ENCODE measurements at places on chromosomes 11 and 22. TPM values are rescaled to one million over a fixed set of nuclear protein-coding genes. Genes with fewer than 3 reads are reported as not detected.

The DCDC1 gene
- total RNA-seq, result 23.7 TPM

The GGTLC2 gene
- 2.8 TPM for total RNA-seq

DNA sequence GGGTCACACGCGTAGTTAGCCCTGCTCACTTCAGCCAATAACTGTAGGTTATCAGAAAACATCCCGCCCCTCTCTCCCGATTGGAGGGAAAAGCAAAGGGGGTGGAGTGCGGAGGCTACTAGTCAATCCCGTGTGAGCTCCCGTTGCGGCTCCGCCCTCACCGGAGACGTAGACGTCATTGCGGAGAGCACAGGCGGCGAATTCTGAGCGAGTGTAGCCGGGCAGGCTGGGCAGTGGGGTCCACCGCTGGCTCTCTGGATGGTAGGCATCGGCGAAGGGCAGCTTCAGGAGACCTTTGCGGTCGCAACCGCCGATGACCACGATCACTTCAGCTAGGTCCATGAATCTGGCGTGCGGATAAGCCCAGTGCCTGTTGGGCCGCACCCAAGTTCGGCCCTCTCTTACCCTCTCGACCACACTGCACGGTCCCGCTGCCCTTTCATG lies 4.7 kb downstream of the KLHL35 start:
- peak; percentile 94 for DNase-seq

DNA sequence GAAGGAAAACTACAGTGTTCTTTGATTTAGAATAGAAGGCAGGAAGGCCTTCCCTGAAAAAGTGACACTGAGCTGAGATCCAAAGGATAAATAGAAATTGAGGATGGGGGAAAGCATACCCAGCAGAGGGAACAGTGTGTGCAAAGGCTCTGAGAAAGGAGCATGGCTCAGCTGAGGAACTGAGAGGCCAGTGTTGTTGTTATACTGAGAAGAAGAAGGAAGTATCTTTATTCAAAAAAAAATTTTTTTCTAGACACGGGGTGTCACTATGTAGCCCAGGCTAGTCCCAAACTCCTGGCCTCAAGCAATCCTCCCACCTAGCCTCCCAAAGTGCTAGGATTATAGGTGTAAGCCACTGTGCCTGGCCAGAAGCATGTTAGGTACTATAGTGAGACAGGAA lies 3.5 kb upstream of the PIK3C2A start:
- DNase-seq, result no peak

GRCh38 chr11:86940122-86940777 lies 14.9 kb downstream of the FZD4 start:
- DNase-seq, result peak; percentile 86

DNA sequence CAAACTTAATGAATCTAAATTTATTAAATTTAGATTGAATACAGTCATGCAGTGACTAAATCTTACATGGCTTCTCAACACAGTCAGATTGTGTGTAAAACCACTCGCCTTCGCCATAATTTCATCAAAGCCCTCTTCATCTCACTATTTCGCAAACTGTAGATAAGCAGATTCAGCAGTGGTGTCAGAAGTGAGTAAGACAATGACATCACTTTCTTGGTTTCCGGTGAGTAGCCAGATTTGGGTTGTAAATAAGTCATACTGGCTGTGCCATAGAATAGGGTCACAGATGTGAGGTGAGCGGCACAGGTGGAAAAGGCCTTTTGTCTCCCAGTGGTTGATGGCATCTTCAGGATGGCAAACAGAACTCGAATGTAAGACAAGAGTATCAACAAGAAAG lies 3.4 kb downstream of the OR10A6 start:
- no peak for DNase-seq

DNA sequence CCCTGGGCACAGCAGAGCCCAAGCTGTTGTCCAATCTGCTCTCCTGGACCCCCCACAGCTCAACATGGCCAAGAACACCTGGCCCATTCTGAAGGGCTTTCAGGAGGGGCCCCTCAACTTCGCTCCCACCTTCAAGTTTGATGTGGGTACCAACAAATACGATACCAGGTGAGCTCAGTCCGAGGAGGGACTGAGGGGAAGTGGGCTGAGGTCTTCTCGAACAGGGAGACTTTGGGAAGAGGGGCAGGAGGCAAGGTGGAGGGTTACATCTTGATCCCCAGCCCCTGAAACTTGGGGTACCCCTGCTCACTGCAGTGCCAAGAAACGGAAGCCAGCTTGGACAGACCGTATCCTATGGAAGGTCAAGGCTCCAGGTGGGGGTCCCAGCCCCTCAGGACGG lies 5.4 kb downstream of the INPP5J start:
- DNase-seq, result no peak

The NCF4 gene
- total RNA-seq, result 6.8 TPM

GRCh38 chr11:16690086-16690485 lies 48.4 kb upstream of the C11orf58 start:
- no peak for DNase-seq

DNA sequence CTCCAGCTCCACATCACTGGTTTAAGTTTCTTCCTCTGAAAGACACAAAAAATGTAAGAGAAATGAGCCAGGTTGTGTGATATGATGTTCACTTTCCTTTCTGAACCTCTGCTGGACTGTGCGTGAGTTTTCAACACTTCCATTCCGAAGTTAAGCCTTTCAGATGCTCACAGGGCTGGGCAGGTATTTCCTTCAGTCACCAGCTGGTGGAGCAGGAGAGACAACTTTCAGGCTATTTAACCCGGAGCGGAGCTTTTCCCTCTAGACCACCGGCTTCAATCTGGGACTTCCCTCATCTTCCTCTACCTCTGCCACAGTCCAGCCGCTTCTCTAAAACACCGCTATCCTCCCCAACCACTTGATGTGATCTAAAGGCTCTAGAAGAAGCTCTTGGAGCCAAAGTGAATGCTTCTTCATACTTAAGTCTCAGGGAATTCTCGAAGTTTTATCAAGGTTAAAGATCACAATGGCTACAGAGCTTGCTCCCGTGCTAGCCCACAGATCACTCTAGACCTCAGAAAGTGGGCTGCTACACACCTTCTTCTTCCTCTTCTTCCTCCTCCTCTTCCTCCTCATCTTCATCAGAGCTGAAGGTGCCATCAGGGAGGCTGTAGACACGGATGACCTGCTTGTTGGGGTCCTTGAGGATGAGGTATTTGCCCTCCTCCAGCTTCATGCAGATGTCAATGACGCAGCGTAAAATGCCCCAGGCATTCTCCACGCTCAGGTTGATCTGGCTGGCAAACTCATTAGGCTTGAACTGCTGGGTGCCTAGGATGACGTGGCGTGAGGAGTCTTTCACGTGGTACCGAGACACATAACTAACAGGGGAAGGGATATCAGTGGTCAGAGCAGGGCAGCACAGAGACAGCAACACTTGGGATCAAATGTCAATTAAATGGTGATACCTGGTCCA lies 4.4 kb upstream of the FOXRED2 start:
- DNase-seq, result peak; percentile 60

DNA sequence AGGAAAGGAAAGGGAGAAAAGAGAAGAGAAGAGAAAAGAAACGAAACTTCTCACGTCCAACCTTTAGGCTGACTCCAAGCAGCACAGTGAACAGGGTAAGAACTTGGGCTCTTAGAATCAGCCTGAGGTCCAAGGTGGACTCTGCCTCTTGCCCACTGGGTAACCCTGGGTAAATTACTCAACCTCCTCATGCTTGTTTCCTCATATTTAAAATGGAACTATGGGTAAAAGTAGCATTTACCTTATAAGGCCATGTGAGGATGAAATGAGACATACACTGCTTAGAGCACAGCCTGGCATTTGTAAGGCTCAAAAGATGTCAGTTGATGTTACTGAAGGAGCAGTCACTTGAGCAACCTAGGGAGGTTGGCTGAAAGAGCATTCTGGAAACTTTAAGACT lies 107.9 kb downstream of the C11orf58 start:
- no peak for DNase-seq

DNA sequence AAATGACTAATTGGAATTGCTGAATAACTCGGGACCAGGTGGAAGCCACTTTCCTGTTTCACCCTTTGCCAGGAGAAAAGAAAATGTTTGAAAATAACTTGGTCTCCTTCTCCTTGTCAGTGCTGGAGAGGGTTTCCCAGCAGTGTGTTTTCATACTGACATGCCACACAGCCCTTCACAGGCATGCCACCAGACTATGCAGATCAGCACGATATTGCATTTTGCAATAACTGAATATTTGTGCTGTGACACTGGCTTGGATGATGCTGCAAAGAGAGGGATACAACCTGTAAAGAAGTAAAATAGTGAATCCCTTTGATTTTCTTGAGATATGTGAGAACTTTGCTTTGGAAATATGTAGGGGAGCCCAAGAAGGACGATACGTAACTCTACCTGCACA lies 200.0 kb upstream of the NAV2 start:
- no peak for DNase-seq

The SAA1 gene
- total RNA-seq, result not detected

The SHANK2 gene
- 13.9 TPM for total RNA-seq

- DNase-seq, result no peak
Observed at GRCh38 chr22:35605851-35606481, 11.2 kb downstream of the MB start.

DNA sequence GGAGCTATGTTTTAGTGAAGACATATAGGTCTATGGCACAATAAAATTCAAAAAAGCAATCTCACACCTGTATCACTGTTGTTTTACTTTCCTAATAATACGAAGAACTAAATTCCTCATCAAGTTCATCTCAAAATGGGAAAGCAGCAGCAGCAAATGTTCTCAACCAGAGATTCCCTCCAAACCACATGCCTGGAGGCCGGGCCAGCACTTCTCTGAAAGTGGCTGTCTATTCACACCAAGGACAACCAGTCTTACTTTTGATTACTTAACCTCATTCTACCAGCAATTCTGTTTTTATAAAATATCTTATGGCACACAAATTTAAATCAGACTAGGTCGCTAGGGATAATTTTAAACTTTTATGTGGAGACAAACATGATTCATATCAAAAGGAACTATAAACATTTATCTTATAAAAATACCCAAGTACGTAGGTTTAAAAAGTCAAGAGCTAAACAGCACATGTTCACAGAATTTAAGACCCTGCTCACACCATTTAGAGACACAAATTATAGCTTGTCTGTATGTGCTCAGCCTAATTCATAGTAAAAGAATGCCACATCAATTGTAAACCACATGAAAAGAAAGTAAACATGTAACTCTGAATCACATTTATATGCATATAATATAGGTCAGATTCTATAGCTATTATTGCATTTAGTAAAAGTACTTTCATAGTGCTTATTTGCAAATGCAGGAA lies 46.1 kb downstream of the RRAS2 start:
- no peak for DNase-seq

- DNase-seq, result no peak
Observed at GRCh38 chr22:43262990-43263644, 76.2 kb upstream of the TTLL12 start.

GRCh38 chr22:42332089-42332488 lies 61.6 kb upstream of the TCF20 start:
- no peak for DNase-seq

DNA sequence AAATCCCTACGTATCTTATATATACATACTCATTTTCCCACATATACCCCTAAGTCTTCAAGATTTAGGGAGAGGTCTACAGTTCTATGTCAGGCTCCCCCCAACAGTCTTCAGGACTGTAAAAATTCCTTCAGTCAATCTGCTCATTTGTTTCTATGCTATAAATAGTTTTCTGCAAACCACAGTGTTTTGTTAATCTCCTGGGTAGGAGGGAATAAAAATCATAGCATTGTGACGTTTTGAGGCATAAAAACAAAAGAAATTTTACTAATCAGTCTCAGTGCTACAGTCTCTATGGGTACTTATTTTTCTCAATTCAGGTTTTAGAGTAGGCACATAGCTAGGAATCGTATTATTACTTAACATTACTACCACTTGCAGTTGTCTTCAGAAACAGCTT lies 552.8 kb upstream of the LRRC4C start:
- DNase-seq, result no peak

The PGA5 gene
- 0.43 TPM for total RNA-seq

DNA sequence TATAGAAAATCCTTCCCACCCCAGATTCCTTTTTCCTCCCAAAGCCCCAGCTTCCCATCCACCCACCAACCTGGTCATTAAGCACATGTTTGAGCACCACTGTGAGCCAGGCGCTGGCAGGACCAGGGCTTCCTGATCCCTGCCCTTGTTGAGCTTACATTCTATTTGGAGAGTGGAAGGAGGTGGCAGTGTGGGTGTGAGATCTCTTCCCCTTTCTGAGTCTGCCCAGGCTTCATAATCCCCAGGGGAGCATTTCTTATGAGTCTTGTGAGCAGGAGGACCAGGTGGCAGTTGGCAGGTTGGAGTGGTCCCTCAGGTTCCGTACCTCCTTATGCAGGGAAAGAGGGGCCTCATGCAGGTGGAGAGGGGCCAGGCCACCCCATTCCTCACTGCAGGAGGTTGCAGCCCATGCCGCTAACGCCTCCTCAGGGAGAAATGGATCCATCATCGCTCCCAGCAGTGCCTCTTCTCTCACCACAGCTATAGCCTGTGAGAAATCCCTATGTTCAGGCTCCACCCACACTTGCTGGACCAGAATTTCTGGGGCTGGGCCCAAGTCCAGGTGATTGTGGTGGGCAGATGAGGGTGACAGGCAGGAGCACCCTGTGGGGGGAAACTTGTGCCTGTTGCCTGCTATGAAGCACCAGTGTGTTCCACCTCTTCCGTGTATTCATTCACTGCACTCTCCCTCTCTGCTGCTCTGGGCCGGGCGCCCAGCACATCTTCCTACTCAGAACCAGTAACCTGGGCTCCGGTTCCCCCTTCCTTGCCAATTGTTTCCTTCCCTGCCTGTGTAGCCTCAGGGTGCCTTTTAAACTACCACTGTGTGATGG lies 23.5 kb downstream of the UBE2L3 start:
- no peak for DNase-seq

The CD151 gene
- total RNA-seq, result 108 TPM

DNA sequence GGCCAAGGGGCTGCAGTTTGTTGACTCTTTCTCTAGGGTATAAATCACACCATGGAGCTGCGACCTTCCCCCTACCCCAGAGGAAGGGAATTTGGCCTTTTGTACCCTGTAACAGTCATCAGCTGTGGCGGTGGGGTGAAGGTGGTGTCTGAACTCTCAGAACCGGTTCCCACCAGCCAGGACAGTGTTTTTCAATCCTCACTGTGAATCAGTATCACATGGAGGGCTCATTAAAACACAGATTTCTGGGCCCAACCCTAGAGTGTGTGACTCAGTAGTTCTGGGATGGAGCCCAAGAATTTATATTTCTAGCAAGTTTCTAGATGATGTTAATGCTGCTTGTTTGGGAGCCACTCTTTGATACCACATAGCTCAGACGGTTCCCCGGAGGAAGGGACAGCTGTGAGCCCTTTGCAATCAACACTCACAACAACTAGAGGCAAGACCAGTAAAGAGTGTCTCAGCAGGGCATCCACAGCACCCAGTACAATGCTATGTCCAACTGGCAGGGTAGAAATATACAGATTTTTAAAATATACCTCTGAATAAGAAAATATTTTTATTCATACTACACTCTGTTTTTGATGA lies 43.9 kb upstream of the FAT3 start:
- DNase-seq, result no peak

The BATF2 gene
- total RNA-seq, result 1.5 TPM

DNA sequence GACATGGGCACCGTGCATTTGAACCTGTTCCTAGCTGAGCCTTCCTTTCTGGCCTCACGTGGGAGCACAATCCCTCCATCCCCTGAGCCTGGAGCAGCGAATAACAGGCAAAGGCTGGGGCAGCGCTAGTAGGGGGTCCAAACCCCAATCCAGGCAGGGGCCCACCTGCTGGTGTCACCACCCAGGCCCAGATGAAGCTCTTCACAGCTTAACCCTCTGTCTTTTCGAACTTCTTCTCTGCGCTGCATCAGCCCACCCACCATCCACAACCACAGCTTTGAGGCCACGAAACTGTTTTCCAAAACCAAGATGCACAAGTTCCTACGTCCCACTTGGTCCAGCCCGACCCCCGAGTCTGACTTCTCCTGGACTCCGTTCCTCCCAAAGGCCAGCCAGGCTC lies 11.5 kb downstream of the KCNC1 start:
- no peak for DNase-seq

- DNase-seq, result no peak
Observed at GRCh38 chr22:46564084-46564714, 26.8 kb upstream of the CELSR1 start.

The CABP7 gene
- total RNA-seq, result 1.6 TPM

Measured in testis (tissue), 5 donors.